ENCODE measurements at places on chromosomes 13 and 19. TPM values are rescaled to one million over a fixed set of nuclear protein-coding genes. Genes with fewer than 3 reads are reported as not detected.

DNA sequence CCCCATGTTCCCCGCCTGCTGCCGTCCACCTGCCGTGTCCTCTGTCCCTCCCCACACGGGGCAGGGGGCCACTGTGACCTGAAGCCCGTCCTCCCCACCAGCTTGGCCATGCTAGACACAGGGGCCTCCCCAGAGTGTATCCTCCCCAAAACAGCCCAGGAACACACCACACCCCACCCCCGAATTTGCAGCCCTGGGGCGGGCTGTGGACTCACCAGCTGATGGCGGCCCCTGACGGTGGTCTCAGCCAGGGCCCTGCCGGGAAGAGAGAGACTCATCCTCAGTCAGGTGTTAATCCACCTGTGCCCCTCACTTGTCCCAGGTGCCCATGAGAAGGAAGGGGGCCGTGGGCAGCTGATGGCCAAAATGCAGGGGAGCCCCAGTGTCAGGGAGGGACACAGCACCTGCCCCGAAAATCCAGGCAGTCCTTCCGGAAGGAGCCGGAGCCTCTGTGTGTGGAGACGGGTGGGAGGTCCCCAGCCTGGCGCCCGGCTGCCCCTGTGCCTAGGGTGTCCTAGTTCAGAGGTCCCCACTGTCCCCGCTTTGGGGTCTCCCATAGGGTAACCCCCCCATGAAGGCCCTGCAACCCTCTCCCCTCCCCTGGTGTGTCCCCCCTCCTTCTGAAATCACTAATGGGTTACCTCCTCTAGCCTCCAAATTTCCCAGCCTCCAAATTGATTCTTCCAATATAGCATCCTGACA lies 39.3 kb upstream of the TCF3 start:
- peaks cover 16% of the 10 kb centered on the region for H3K27me3 ChIP-seq
- no peak overlapping the region for H3K27ac ChIP-seq
- no peaks in the 10 kb centered on the region for H3K4me1 ChIP-seq
- H3K36me3 ChIP-seq, result no peaks in the 10 kb centered on the region
- DNase-seq, result no peak

- no peaks in the 10 kb centered on the region for H3K27me3 ChIP-seq
- H3K36me3 ChIP-seq, result no peaks in the 10 kb centered on the region
- peaks cover 4% of the 10 kb centered on the region for H3K4me1 ChIP-seq
- DNase-seq, result no peak
- H3K4me3 ChIP-seq, result no peak overlapping the region
Measured at GRCh38 chr13:33744589-33745369, 73.2 kb upstream of the RFC3 start.

NKG7 gene
- not detected for total RNA-seq

CBY2 gene
- not detected for total RNA-seq

HS6ST3 gene
- total RNA-seq, result 2.5 TPM

WTIP gene
- 26.8 TPM for total RNA-seq

CGB2 gene
- not detected for total RNA-seq

GNG8 gene
- not detected for total RNA-seq

- H3K4me1 ChIP-seq, result no peaks in the 10 kb centered on the region
- H3K27ac ChIP-seq, result peak overlapping the region; percentile 85
- peak overlapping the region; percentile 75 for H3K4me3 ChIP-seq
- DNase-seq, result no peak
- no peaks in the 10 kb centered on the region for H3K36me3 ChIP-seq
Measured at GRCh38 chr13:113724016-113724758, 34.8 kb upstream of the TMEM255B start.

GRCh38 chr19:40433391-40434216 lies 7.8 kb upstream of the SERTAD1 start:
- DNase-seq, result peak; percentile 92
- H3K4me3 ChIP-seq, result peak overlapping the region; percentile 51

- DNase-seq, result peak; percentile 75
- H3K4me1 ChIP-seq, result peaks cover 85% of the 10 kb centered on the region
- H3K4me3 ChIP-seq, result no peak overlapping the region
- no peaks in the 10 kb centered on the region for H3K27me3 ChIP-seq
- H3K36me3 ChIP-seq, result peaks cover 59% of the 10 kb centered on the region
Measured at GRCh38 chr19:40803857-40804782, 5.1 kb downstream of the EGLN2 start.

DNA sequence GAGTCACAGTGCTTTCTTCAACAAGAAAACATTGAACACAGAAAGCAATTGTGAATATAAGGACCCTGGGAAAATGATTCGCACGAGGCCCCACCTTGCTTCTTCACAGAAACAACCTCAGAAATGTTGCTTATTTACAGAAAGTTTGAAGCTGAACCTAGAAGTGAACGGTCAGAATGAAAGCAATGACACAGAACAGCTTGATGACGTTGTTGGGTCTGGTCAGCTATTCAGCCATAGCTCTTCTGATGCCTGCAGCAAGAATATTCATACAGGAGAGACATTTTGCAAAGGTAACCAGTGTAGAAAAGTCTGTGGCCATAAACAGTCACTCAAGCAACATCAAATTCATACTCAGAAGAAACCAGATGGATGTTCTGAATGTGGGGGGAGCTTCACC lies 15.7 kb downstream of the ZNF175 start:
- no peak for DNase-seq
- peaks cover 49% of the 10 kb centered on the region for H3K36me3 ChIP-seq
- no peaks in the 10 kb centered on the region for H3K27me3 ChIP-seq
- H3K4me3 ChIP-seq, result no peak overlapping the region
- H3K27ac ChIP-seq, result no peak overlapping the region

DNA sequence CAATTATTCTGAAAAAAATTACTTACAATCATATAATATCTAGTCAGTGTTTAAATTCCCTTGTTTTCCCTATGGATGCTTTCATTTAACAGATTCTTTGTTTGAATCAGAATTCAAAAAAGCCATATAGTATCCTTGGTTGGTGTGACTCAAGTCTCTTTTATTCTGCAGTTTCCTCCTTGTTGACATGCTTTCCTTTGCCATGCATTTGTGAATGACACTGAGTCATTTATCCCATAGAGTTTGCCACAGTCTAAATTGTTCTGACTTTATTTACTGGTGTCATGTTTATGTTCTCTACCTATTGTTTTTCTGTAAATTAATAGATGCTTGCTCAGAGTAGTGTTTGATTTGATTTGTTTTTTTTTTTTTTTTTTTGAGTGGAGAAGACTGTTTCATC lies 893.8 kb upstream of the SLC10A2 start:
- no peaks in the 10 kb centered on the region for H3K4me1 ChIP-seq
- no peak for DNase-seq
- H3K36me3 ChIP-seq, result no peaks in the 10 kb centered on the region
- H3K27me3 ChIP-seq, result no peaks in the 10 kb centered on the region
- no peak overlapping the region for H3K27ac ChIP-seq

SGCG gene
- 104 TPM for total RNA-seq

DNA sequence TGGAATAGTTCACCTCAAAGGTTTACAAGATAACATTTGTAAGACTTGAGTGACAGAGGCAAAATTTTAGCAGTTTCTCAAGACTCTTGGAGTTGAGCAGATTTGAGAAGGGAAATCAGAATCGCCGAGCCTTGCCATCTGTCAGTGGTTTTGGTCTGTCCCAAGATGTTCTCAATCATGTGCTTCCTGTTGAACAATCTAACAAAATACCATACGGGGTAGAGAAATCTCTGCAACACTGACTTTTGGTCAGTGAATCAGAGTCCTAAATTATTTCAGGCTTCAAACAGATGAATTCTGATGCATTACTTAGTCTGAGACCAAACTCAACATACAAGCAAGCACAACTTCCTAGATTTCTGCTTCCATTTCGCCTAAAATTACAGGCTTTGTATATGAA lies 3.8 kb downstream of the KCTD12 start:
- no peaks in the 10 kb centered on the region for H3K27me3 ChIP-seq
- H3K27ac ChIP-seq, result peak overlapping the region; percentile 41
- peaks cover 34% of the 10 kb centered on the region for H3K4me1 ChIP-seq
- H3K36me3 ChIP-seq, result no peaks in the 10 kb centered on the region

DNA sequence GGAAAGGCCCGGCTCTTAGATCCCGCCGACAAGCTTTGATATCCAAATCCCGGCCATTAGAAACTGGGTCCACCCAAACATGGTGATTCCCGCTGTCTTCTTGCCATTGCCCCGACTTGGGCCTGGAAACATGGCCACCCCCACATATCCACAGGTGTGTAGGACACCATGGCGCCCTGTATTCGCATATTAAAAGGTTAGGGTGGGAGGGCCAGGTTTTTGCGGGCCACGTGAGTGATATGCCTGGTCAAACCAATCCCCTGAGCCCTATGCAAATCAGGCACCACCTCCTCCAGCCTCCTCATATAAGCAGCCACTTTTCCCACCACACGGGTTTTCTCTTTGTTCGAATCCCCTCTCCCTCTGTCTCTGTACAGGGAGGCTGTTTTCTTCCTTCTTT lies 766.4 kb downstream of the UQCRFS1 start:
- DNase-seq, result no peak
- no peaks in the 10 kb centered on the region for H3K36me3 ChIP-seq
- H3K27ac ChIP-seq, result no peak overlapping the region
- no peaks in the 10 kb centered on the region for H3K27me3 ChIP-seq
- H3K4me3 ChIP-seq, result no peak overlapping the region

PTH2 gene
- not detected for total RNA-seq

- H3K4me1 ChIP-seq, result no peaks in the 10 kb centered on the region
- no peak for DNase-seq
- H3K36me3 ChIP-seq, result no peaks in the 10 kb centered on the region
Measured at GRCh38 chr19:29266603-29267002, 53.7 kb upstream of the UQCRFS1 start.

- H3K4me3 ChIP-seq, result no peak overlapping the region
- H3K4me1 ChIP-seq, result peaks cover 4% of the 10 kb centered on the region
- DNase-seq, result no peak
- H3K27me3 ChIP-seq, result no peaks in the 10 kb centered on the region
- no peaks in the 10 kb centered on the region for H3K36me3 ChIP-seq
Measured at GRCh38 chr19:35540356-35540927, 5.0 kb upstream of the TMEM147 start.

ICAM4 gene
- not detected for total RNA-seq

CYP4F8 gene
- not detected for total RNA-seq

DNA sequence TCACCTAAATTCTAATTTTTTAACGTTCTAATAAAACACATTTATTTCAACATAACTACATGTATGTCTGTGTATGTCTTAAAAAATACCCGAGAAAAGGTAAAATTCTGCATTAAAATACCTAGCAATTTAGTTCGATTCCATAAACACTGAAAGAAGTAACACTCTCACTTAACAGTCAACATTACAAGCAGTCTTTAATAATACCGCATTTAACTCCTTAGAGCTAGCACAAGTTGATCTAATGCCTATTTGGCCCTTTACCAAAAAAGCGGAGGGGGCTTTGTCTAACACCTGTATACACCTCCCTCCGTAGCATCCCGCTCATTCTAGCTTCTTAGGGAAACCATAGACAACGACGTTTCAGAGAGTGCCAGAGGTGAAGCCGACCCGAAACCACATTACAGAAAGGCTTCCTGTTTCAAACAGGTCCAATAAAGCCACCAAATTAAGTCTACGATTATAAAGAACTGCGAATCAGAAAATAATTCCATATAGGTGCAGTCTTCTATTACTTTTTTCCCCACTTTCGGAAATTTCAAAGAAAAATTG lies 1.2 kb downstream of the SPART start:
- peaks cover 29% of the 10 kb centered on the region for H3K4me1 ChIP-seq
- H3K36me3 ChIP-seq, result no peaks in the 10 kb centered on the region
- DNase-seq, result no peak
- no peaks in the 10 kb centered on the region for H3K27me3 ChIP-seq
- H3K27ac ChIP-seq, result peak overlapping the region; percentile 97

SIGLEC14 gene
- total RNA-seq, result not detected

- no peak overlapping the region for H3K4me3 ChIP-seq
- peaks cover 30% of the 10 kb centered on the region for H3K4me1 ChIP-seq
- H3K36me3 ChIP-seq, result no peaks in the 10 kb centered on the region
- H3K27ac ChIP-seq, result peak overlapping the region; percentile 98
Measured at GRCh38 chr19:16285769-16286498, 38.7 kb upstream of the KLF2 start.

DNA sequence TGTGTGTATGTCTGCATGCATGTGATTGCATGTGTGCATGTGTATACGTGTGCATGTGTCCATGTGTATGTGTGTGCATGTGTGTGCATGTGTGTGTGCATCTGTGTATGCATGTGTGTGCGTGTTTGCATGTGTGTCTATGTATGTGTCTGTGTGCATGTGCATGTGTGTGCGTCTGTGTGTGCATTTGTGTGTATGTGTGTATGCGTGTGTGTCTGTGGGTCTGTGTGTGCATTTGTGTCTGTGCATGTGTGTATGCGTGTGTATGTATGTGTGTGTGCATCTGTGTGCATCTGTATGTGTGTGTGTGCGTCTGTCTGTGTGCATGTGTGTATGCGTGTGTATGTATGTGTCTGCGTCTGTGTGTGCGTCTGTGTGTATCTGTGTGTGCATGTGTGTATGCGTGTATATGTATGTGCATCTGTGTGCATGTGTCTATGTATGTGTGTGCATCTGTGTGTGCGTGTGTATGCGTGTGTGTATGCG lies 3.0 kb downstream of the STXBP2 start:
- H3K36me3 ChIP-seq, result no peaks in the 10 kb centered on the region
- peaks cover 25% of the 10 kb centered on the region for H3K27me3 ChIP-seq
- H3K27ac ChIP-seq, result no peak overlapping the region
- no peak overlapping the region for H3K4me3 ChIP-seq
- H3K4me1 ChIP-seq, result no peaks in the 10 kb centered on the region

GRCh38 chr19:2208975-2209374 lies 27.2 kb downstream of the PLEKHJ1 start:
- H3K36me3 ChIP-seq, result peaks cover 50% of the 10 kb centered on the region
- H3K27ac ChIP-seq, result no peak overlapping the region
- no peak overlapping the region for H3K4me3 ChIP-seq
- no peaks in the 10 kb centered on the region for H3K27me3 ChIP-seq

GRIK5 gene
- 1.5 TPM for total RNA-seq

MAP4K1 gene
- 1.4 TPM for total RNA-seq

DNA sequence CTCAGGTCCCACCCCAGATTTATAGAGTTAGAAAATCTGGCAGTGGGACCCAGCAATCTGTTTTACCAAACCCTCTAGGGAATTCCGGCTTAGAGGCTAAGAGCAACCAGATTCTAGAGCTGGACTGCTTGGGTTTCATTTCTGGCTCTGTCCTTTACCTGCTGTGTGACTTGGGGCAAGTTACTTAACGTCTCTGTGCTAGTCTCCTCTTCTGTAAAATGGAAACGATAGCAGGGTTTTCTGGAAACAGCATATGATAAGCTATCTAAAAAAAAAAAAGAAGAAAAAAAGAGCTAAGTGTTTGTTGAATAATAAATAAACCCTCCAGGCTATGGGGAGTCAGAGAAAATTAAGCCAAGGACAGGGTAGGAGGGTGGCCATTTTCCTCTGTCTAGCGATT lies 11.6 kb upstream of the CACNG7 start:
- no peak overlapping the region for H3K27ac ChIP-seq
- no peak for DNase-seq
- H3K27me3 ChIP-seq, result peaks cover 77% of the 10 kb centered on the region
- H3K4me1 ChIP-seq, result no peaks in the 10 kb centered on the region
- no peak overlapping the region for H3K4me3 ChIP-seq

SIGLEC10 gene
- 0.58 TPM for total RNA-seq

Measured in heart left ventricle (tissue), 16 donors.